ENCODE measurements at places on chromosomes 6 and 20. TPM values are rescaled to one million over a fixed set of nuclear protein-coding genes. Genes with fewer than 3 reads are reported as not detected.

CAPN11 gene
- total RNA-seq = not detected

SALL4 gene
- total RNA-seq = 0.64 TPM

HLA-G gene
- 11.1 TPM for total RNA-seq

SYNE1 gene
- total RNA-seq = 14.5 TPM

SLC4A11 gene
- 3.1 TPM for total RNA-seq

MCCD1 gene
- total RNA-seq = not detected

TPD52L2 gene
- total RNA-seq = 165 TPM

MYMX gene
- not detected for total RNA-seq

APCDD1L gene
- total RNA-seq = not detected

SLC17A9 gene
- 0.43 TPM for total RNA-seq

MMP24 gene
- not detected for total RNA-seq

HLA-DRB5 gene
- under 0.01 TPM for total RNA-seq

GRM4 gene
- total RNA-seq = not detected

OPRM1 gene
- not detected for total RNA-seq

CAP2 gene
- 3.2 TPM for total RNA-seq

RAET1G gene
- 41.3 TPM for total RNA-seq

RBBP8NL gene
- 0.24 TPM for total RNA-seq

CLPSL2 gene
- not detected for total RNA-seq

RGS17 gene
- 3.4 TPM for total RNA-seq

C6orf58 gene
- total RNA-seq = not detected

ZBTB24 gene
- total RNA-seq = 5.8 TPM

PABPC1L gene
- 8.1 TPM for total RNA-seq

GPR6 gene
- total RNA-seq = not detected

BMP7 gene
- not detected for total RNA-seq

LY6G6C gene
- not detected for total RNA-seq

RAB5IF gene
- total RNA-seq = 106 TPM

HRH3 gene
- not detected for total RNA-seq

TNFRSF6B gene
- total RNA-seq = 7.5 TPM

Data from tracheal epithelial cell (primary cell).